Hematopoietic multipotent progenitor cell treated with erythropoietin and hydrocortisone succinate and interleukin-3 and kit ligand, for 17 days (in vitro differentiated cells): ENCODE measurements at places on chromosomes 5 and 9.
A peak's percentile ranks its signal among the peaks of the same experiment; 100 is the strongest.

DNA sequence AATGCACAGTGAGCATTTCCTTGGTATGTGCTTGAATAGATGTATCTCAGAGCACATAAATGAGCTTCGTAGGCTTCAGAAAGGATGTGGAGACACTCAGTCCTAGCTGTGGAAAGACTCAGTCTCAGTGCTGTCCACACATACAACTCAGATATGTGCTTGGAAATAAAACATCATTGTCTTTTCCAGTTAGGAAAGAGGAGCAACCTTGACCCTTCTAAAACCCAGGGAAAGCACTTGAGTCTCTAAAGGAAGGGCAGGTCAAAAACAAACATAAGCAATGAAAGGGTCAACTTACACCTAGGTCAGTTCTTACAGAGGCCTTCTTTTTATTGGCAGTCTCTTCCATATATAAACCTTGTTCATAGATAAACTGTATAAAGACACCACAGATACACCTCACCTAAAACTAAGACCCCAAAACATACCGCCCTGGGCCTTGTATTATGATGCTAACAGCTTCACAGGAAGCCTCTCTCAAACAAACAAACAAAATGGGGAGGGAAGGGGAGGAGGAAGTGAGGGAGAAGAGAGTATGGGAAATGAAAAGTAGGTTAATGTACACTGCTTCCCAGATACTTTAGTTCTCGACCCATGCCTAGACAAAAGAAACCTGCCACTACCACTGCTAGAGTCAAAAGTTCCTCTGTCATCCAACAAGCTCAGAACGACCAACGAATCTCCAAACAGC lies 114.4 kb downstream of the UBAP2 start:
- no peak for DNase-seq

DNA sequence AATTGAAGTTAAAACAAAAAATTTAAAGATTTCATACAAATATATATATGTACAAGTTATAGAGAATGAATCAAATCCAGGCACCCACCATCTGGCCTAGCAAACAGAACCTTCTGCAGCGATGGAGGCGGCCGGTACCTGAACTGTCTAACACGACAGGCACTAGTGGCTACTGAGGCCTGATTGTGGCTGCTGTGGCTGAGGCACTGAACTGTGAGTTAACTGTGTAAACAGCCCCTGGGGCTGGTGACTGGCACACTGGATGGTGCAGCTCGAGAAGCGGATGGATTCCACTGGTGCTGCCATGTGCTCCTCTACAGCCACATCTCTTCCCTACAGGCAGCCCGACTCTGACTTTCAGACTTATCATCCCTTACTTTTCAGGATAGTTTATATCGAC lies 82.4 kb downstream of the RAPGEF1 start:
- DNase-seq = no peak

GRCh38 chr5:133427121-133427777 lies 185.1 kb downstream of the FSTL4 start:
- DNase-seq = no peak

DNA sequence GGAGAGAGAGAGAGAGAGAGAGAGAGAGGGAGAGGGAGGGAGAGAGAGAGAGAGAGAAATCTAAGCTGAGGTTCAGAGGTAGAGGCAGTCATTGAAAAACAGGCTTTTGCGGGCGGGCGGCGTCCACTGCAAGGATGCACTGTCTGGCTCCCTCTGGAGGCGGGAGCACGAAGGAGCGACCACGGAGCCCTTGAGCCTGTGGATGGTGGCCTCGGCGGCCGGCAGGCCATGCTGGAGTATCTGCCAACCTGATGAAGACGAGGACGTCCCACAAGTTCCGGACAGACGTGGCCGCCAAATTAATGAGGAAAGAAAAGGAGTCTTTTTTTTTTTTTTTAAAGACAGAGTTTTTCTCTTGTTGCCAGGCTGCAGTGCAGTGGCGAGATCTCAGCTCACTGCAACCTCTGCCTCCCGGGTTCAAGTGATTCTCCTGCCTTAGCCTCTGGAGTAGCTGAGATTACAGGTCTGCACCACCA lies 2.2 kb upstream of the CCDC125 start:
- DNase-seq = peak; percentile 85

DNA sequence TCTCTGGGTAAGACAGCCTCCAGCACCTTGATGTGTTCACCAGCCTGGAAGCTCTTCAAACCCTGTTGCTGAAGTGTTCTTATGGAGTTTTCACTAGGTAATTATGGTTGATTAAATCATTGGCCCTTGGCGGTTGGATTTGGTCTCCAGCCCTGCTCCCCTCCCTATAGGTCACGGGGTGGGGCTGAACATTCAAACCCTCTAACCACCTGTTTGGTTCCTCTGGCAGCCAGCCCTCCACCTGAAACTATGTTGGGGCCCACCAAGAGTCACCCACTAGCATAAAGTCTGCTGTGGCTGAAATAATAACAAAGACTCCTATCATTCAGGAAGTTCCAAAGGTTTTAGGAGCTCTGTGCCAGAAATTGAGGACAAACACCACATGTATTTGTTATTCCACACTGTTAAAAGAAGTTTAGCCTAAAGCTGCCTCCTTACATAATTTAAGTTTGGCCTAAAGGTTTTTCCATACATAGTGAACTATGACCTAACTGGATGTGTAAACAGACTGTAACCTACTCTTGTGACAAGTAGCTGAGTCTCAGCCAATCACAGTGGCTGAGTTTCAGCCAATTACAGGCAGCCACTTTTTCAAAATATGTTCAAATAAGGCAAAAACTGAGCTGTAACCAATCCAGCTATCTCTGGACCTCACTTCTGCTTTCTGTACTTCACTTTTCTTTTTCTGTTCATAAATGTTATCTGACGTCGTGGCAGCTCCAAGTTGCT lies 34.8 kb downstream of the TMEM252 start:
- no peak for DNase-seq
